ENCODE measurements at places on chromosomes 1 and 21. TPM values are rescaled to one million over a fixed set of nuclear protein-coding genes. Genes with fewer than 3 reads are reported as not detected.

GPR37L1 gene
- not detected for total RNA-seq

IFI44L gene
- 1.3 TPM for total RNA-seq

TFF2 gene
- total RNA-seq, result not detected

GUCA2B gene
- total RNA-seq, result not detected

DENND1B gene
- total RNA-seq, result 8.0 TPM

DAB1 gene
- not detected for total RNA-seq

OR2T2 gene
- not detected for total RNA-seq

BATF3 gene
- 1.2 TPM for total RNA-seq

C4BPA gene
- not detected for total RNA-seq

TXNIP gene
- total RNA-seq, result 62.1 TPM

EVI5 gene
- total RNA-seq, result 21.2 TPM

AKR7A3 gene
- 0.57 TPM for total RNA-seq

EXTL1 gene
- total RNA-seq, result under 0.01 TPM

CLDN8 gene
- not detected for total RNA-seq

RAB25 gene
- not detected for total RNA-seq

MAP10 gene
- total RNA-seq, result 2.0 TPM

SPRR2D gene
- total RNA-seq, result not detected

ZNF648 gene
- not detected for total RNA-seq

GALE gene
- 42.9 TPM for total RNA-seq

OR6N1 gene
- total RNA-seq, result not detected

MMEL1 gene
- total RNA-seq, result 0.38 TPM

CNTN2 gene
- total RNA-seq, result not detected

F13B gene
- total RNA-seq, result not detected

S100A6 gene
- total RNA-seq, result 478 TPM

RIPK4 gene
- total RNA-seq, result under 0.01 TPM

Measured in vein endothelial cell (primary cell).